Vagina (tissue), 2 donors: ENCODE measurements at places on chromosomes 7 and 10. TPM values are rescaled to one million over a fixed set of nuclear protein-coding genes. Genes with fewer than 3 reads are reported as not detected.

Gene PRKAR1B
- total RNA-seq = 31.4 TPM

Gene AGR3
- not detected for total RNA-seq

- peak overlapping the region; percentile 42 for H3K27ac ChIP-seq
- H3K27me3 ChIP-seq = no peaks in the 10 kb centered on the region
Observed at GRCh38 chr10:71255808-71256660, 43.7 kb downstream of the UNC5B start.

DNA sequence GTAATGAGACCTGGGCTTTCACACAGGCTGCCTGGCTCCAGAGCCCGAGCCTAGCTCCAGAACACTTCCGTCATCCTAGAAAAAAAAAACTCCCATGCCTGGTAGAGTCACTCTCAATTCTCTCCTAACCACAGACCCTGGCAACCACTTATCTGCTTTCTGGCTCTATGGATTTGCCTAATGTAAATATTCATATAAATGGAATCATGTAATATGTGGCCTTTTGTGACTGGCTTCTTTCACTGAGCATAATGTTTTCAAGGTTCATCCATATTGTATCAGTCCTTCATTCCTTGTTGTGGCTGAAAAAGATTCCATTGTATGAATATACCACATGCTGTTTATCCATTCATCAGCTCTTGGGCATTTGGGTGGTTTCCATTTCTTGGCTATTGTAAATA, 167.7 kb upstream of the MKLN1 start:
- H3K27ac ChIP-seq = no peak overlapping the region
- H3K36me3 ChIP-seq = no peaks in the 10 kb centered on the region
- DNase-seq = no peak
- no peaks in the 10 kb centered on the region for H3K27me3 ChIP-seq
- no peak overlapping the region for H3K4me3 ChIP-seq

Gene CPVL
- 9.6 TPM for total RNA-seq
